Muscle of arm (tissue), 14 donors: ENCODE measurements at places on chromosomes 12 and 14. TPM values are rescaled to one million over a fixed set of nuclear protein-coding genes. Genes with fewer than 3 reads are reported as not detected.

The RASSF9 gene
- not detected for polyA plus RNA-seq

The C12orf50 gene
- polyA plus RNA-seq = 0.14 TPM

The SLCO1A2 gene
- polyA plus RNA-seq = not detected

The CCDC175 gene
- not detected for polyA plus RNA-seq
